Activated naive CD8-positive, alpha-beta T cell treated with anti-CD3 and anti-CD28 coated beads for 36 hours (primary cell): ENCODE measurements at places on chromosomes 3 and 15. TPM values are rescaled to one million over a fixed set of nuclear protein-coding genes. Genes with fewer than 3 reads are reported as not detected.

FAM43A gene
- 3.8 TPM for total RNA-seq

RETNLB gene
- not detected for total RNA-seq

DNA sequence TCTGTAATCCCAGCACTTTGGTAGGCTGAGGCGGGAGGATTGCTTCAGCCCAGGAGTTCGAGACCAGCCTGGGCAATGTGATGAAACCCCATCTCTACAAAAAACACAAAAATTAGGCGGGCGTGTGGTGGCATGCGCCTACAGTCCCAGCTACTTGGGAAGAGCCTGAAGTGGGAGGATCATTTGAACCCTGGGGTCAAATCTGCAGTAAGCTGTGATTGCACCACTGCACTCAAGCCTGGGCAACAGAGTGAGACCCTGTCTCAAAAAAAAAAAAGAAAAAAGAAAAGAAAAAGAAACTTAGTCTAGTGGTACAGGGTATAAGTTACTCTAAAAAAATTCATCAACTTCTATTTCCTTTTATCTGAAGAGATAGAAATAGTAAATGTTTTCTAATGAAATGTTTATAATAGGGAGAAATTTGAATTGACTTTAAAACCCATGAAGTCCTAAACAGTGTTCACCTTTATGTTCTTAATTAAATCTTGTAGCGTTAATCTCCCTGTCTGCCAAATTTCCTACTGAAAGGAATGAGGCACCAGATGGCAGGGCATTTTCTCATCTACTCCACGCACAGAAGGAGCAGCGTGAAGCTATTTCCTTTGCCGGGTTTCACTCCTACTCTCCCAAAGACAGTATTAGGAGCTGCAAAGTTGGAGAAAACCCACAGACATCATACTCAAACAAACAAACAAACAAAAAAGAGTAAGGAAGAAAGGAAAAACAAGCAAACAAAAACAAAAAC, 1.9 kb downstream of the PCLAF start:
- peak overlapping the region; percentile 88 for H3K4me3 ChIP-seq
- no peaks in the 10 kb centered on the region for H3K27me3 ChIP-seq
- peaks cover 16% of the 10 kb centered on the region for H3K4me1 ChIP-seq
- no peak overlapping the region for H3K27ac ChIP-seq
- H3K36me3 ChIP-seq, result peaks cover 39% of the 10 kb centered on the region

DNA sequence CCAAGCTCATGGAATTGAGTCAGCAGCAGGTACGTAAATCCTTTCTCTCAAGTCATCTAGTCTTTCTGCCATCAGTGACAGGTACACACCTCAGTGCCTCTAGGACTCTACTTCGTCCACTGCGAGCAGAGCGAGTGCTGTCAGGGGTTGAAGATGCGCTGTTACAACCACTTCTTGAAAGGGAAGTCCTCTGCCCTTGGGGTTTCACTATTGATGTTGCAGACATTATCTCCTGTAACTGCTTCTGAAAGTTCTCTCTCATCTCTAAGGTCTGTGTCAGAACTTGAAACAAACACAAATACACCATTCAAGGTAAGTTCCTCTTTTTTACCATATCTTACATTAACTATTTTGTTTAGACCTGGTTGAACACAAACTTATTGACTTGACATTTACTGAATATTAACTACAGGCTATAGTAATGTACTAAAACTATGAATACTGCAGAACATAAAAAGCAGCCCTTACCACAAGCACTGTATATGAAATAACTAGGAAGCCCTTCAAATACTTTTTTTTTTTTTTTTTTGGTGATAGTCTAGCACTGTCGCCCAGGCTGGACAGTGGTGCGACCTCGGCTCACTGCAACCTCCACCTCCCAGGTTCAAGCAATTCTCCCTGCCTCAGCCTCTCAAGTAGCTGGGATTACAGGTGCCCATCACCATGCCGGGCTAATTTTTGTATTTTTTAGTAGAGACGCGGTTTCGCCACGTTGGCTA, 41.5 kb downstream of the TOPBP1 start:
- DNase-seq, result no peak
- no peak overlapping the region for H3K4me3 ChIP-seq
- H3K36me3 ChIP-seq, result peaks cover 39% of the 10 kb centered on the region
- no peak overlapping the region for H3K27ac ChIP-seq
- no peaks in the 10 kb centered on the region for H3K27me3 ChIP-seq

DNA sequence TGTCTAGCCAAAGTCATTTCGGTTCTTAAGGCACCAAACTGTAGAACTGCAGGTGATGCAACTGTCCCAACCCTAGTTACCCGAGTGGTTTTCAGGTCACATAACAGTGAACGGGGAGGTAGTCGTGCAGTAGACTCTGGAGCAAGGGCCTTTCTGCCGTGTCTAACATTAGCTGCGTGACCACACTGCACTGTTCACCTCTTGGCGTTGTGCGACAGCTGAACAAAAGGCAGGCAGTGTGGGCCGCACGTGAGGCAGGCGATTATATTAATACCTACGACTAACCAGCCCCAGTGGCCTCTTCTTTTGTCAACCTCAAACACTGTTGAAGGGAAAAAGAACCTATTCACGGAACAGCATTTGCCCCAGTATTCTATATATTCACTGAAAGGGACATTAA, 2.8 kb downstream of the LRRN1 start:
- no peaks in the 10 kb centered on the region for H3K36me3 ChIP-seq
- no peak for DNase-seq
- peaks cover 3% of the 10 kb centered on the region for H3K27me3 ChIP-seq

GRCh38 chr3:2268779-2269178, 170.1 kb downstream of the CNTN4 start:
- no peaks in the 10 kb centered on the region for H3K4me1 ChIP-seq
- no peak overlapping the region for H3K4me3 ChIP-seq
- no peaks in the 10 kb centered on the region for H3K27me3 ChIP-seq
- no peaks in the 10 kb centered on the region for H3K36me3 ChIP-seq
- no peak overlapping the region for H3K27ac ChIP-seq

PTX3 gene
- not detected for total RNA-seq

GRCh38 chr3:154143873-154144272, 22.7 kb downstream of the ARHGEF26 start:
- peaks cover 11% of the 10 kb centered on the region for H3K27me3 ChIP-seq
- H3K36me3 ChIP-seq, result no peaks in the 10 kb centered on the region
- H3K27ac ChIP-seq, result no peak overlapping the region
- H3K4me1 ChIP-seq, result no peaks in the 10 kb centered on the region
- no peak for DNase-seq
- H3K4me3 ChIP-seq, result no peak overlapping the region

GRCh38 chr3:19959505-19959904, 12.6 kb downstream of the RAB5A start:
- no peak for DNase-seq
- no peak overlapping the region for H3K27ac ChIP-seq
- no peak overlapping the region for H3K4me3 ChIP-seq
- H3K36me3 ChIP-seq, result peaks cover 45% of the 10 kb centered on the region
- H3K4me1 ChIP-seq, result peaks cover 49% of the 10 kb centered on the region

KLF15 gene
- 0.42 TPM for total RNA-seq

DNA sequence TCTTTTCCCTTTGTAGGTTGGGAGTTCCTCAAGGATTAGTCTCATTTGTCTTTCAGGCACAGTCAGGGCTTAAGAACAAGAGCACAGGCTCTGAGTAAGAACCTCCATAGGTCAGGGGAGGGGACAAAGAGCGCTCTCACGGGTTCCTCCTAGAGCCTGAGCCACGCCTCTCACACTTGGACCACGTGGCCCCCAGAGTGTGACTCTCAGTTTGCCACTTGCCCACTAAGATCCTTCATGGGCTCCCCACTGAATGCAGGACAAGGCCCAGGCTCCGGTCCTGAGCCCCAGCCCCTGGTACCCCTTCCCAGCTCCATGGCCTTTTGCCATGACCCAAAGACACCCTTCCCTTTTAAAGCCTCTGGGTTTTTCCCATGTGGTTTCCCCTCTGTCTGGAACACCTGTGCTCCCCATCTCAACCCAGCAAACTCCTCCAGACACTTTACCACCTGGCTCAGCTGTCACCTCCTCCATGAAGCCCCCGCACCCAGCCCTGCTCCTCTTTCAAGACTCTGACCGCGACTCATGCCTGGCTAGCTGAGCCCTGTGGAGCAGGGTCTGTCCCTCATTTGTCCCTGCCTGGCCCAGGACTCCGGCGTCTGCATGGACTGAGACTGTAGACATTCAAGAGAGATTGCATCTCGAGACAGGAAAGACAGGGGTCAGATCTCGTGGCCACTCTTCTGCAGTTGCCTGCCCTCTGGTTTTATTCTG, 32.7 kb downstream of the IQSEC1 start:
- peak; percentile 61 for DNase-seq
- H3K27me3 ChIP-seq, result no peaks in the 10 kb centered on the region
- H3K4me1 ChIP-seq, result peaks cover 15% of the 10 kb centered on the region
- H3K36me3 ChIP-seq, result no peaks in the 10 kb centered on the region
- no peak overlapping the region for H3K27ac ChIP-seq

GRCh38 chr3:114519415-114519814, 225.6 kb downstream of the TIGIT start:
- H3K27me3 ChIP-seq, result no peaks in the 10 kb centered on the region
- H3K4me1 ChIP-seq, result no peaks in the 10 kb centered on the region
- no peak overlapping the region for H3K4me3 ChIP-seq
- H3K27ac ChIP-seq, result no peak overlapping the region

CXCR6 gene
- 0.49 TPM for total RNA-seq

WDR82 gene
- total RNA-seq, result 123 TPM

- H3K36me3 ChIP-seq, result peaks cover 78% of the 10 kb centered on the region
- H3K27me3 ChIP-seq, result no peaks in the 10 kb centered on the region
- no peak for DNase-seq
- no peak overlapping the region for H3K27ac ChIP-seq
Measured at GRCh38 chr15:50977162-50977561, 68.7 kb downstream of the AP4E1 start.

DNA sequence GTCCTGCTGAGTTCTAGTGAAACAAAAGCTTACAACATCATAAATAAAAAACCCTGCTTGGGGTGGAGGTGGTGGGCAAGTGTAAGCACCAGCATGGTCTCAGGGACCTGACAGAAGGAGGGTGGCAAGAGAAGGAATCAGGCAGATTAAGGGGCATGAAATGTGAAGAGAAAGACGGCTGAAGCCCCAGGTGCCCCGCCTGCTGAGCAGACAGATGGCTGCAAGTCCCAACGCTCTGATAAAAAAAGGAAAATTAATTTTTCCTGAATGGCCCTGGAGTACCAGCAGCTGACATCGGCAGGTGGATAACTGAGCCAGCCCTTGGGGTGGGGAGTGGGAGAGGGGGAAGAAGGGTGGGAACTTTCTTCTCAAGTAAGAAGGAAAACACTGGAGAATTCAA, 137.9 kb downstream of the XXYLT1 start:
- H3K27ac ChIP-seq, result no peak overlapping the region
- peaks cover 7% of the 10 kb centered on the region for H3K36me3 ChIP-seq
- no peaks in the 10 kb centered on the region for H3K27me3 ChIP-seq
- DNase-seq, result no peak
